ENCODE measurements at places on chromosomes 1 and 21.
A peak's percentile ranks its signal among the peaks of the same experiment; 100 is the strongest.

DNA sequence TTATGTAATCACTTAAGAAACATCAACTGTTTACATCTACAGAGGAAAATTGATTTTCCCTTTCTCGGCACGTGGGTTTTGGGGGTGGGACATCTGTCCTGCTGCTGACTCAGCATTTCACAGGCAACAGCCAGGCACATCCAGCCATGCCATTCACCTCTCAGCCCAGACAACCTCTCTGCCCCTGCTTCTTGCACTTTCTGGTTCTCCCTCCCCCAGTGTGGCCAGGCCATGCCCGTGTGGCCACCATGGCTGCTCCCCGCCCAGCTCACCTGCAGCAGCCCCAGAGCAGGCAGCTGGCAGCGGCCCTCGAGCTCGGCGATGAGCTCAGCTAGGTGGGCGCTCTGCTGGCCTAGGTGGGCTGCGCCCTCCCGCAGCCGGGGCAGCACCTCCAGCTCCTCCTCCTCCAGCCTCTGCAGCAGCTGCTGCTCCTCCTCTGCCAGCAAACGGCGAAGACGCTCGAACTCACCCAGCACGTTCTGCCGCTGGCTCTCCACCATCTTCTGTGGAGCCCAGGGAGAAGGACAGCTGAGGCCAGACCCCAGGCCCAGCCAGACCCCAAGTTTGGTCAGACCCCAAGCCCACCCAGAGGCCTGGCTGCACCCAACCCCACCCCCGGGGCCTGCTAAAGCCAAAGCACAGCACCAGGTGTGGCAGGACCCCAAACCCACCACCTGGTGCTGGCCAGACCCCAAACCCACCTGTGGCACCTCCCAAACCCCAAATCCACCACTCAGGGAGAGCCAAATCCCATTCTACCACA, 5.8 kb downstream of the TRIM11 start:
- DNase-seq, result no peak

GRCh38 chr1:88736633-88737248, 52.7 kb downstream of the PKN2 start:
- DNase-seq, result peak; percentile 62

GRCh38 chr1:221263831-221264767, 384.9 kb downstream of the HLX start:
- DNase-seq, result peak; percentile 95

DNA sequence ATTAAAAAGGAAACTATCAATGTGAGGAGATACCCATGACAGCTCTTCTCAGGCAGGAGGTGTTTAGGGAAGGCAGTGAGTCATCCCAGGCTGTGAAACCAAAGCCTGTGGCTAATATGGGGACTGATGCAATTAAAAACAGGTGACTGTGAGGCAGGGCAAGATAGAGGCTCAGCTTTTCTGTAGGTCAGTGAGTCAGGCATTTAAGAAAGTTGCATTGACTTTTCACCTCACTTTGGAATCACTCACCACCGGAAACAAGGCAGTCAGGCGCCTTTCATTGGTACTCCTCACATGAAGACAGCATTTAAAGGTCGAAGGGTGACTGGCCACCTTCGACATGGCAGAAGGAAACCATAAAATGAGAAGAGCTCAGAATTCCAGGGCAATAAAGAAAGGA, 54.5 kb downstream of the PAPPA2 start:
- no peak for DNase-seq

- DNase-seq, result no peak
These were observed 12.9 kb downstream of the MYOG start for GRCh38 chr1:203072911-203073310.

DNA sequence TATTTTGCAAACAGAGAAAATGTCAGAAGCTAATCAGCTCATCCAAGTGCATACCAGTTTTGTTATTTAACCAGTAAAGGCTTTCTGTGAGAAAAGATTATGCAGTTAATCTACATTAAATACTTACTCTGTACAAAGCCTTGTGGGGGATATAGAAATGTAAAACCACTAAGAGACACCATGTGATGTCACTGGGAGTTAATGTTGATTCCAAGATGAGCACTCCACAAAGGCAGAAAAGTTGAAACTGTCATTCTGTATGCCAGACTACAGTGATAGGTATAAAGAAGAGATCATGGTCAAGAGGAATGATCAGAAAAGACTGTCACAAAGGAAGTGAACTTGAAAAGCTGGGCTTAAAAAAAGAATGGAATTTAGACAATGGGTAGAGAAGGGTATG, 100.3 kb upstream of the SGIP1 start:
- DNase-seq, result no peak

DNA sequence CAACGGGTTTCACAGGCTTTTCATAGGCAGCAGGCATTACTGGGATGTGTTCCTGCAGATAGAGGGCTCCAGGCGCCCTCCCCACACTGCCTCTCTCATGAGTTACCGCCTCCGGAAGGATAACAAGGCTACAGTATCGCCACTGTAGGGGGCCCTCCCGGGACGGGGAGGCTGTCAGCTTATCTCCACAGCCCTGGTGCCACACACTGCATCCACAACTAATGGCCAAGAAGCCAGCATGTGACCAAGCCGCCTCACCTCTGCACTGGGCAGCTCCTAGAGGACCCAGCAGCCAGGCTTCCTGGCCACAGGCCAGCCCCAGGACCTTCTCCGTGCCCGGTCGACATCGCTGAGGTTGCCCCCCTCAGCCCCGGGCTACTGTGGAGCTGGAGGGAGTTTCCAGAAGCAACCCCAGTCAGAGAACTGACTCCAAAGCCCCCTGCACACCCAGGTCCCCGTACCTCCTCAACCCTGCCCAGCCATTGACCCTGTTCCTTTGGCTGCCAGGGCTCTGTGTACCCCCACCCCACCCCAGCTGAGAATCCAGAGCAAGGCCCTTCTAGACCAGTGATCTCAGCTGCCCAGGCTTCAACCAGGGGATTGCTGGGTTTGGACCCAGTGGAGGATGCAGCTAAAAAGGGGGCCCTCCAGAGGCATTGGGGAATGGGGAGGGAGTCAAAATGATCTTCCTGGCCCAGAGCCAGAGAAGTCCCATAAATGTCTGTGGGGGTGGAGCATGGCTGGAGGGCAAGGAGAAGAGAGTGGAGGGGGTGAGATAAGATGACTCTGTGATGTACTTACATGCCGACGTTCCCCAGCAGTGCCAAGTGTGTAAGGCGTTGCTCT, 45.0 kb downstream of the NEK2 start:
- peak; percentile 66 for DNase-seq

DNA sequence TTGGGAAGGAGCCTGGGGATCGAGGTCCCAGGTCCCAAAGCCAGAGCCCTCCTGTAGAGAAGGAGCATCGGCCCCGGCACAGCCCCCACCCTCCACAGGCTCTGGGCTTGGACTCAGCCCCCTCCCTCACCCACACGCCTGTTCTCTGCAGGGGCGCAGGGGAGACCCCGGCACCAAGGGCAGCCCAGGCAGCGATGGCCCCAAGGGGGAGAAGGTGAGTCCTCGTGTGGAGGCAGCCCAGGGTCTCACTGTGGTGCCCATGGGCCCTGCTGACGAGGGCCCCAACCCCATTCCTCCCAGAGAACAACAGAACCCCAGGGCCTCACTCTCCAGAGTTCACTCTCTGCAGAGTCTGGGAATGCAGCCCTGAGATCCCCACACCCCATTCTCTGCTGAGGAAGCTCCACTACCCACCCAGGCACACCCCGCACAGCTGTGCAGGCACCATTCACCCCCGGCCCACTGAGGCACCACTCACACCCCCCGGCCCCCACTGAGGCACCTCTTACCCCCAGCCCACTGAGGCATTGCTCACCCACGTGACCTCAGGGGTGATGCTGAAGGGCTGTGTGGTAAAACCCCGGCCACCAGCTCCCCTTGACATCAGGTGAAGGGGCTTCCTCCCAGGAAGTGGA, 21.8 kb downstream of the COL6A2 start:
- no peak for DNase-seq

DNA sequence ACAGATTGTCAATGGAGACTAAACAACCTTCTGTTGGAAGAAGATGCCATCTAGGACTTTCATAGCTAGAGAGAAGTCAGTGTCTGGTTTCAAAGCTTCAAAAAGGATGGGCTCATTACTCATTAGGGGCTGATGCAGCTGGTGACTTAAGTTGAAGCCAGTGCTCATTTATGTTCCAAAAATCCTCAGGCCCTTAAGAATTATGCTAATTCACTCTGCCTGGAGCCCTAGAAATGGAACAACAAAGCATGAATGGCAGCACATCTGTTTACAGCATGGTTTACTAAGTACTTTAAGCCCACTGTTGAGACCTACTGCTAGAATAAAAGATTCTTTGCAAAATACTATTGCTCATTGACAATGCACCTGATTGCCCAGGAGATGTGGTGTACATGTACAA, 63.7 kb downstream of the TTC3 start:
- no peak for DNase-seq

DNA sequence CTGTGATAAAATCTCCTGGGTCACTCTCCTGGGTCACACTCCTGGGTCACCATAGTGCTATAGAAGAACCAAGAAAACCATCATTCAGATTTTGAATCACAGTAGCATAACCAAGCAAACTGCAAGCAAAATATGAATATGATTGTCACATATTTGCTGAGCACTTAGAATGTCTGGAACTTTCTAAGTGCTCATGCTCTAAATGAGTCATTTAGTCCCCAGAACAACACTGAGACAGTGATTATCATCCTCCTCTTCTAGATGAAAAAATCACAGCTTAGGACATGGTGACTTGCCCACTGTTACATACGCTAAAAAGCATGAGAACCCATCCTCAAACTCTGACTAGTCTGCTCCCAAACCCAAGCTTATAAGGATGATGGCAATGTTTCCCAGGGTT, 39.5 kb upstream of the DDAH1 start:
- no peak for DNase-seq

DNA sequence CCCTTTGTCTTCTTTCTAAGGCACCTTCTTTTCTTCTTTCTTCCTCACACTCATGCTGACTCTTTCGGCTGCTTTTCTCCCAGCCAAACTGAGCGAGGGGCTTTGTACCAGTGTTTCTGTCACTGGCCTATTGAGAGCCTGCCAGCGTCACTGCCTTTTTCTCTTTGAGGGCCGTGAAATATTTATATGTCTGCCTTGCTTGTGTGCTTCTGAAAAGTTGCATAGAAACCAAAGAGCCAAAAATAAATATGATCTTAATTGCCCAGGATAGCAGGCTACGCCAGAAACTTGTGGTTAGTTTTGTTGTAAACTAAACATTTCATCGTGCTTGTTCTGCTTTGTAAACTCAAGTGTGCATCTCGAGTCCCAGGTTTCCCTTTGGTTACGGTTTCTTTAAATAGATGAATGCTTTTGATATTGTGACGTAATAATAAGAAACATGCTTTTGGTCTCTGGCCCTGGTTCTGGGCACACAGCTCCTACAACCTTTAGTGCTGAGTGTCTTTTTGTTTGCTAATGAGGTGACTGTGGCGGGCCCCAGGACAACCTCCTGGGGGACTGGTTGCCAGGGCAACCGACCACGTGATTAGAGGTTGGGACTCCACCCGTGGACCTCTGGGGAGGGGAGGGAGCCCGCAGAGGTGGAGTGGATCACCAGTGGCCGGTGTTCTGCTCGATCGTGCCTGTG, 10.8 kb downstream of the SLC37A1 start:
- peak; percentile 60 for DNase-seq

- no peak for DNase-seq
These were observed 62.2 kb downstream of the NME7 start for GRCh38 chr1:169305356-169305755.

DNA sequence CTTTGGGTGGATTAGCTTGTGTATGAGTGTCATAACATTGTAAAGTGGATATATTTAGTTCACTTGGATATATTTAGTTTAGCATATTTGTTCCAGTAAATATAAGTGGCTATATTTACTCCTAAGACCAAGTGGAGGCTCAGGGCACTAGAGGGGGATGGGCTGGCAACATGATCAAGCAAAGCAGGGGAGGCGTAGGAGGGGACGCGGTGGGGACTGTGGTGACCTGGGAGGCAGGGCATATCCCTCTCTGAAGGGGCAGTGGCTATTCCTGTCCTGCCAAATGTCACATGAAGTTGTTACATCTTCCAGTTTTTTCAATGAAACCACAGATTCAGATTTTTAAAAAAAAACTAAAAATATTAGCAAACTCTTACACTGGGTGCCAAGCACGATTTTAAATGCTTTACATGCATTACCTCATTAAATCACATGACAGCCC, 51.9 kb upstream of the EDN2 start:
- DNase-seq, result no peak

GRCh38 chr1:91552091-91552490, 51.4 kb downstream of the CDC7 start:
- DNase-seq, result no peak

GRCh38 chr1:89472886-89473417, 51.7 kb upstream of the LRRC8B start:
- no peak for DNase-seq

DNA sequence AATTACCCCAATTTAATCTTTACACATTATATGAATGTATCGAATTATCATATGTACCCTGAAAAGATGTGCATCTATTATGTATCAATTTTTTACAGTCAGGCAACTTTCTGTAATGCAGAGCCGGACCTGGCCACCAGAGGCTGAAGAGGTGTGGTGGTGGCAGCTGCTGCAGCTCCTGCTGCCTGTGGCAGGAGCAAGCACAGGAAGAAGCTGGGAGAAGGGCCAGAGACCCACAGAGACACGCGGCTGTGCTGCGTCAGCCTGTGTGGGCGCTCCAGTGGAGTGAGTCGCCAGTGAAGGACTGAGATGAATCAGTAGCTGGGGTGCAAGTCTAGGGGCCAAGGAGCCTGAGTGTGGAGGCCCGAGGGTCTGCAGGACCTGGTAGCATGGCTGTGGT, 74.3 kb upstream of the COG2 start:
- peak; percentile 37 for DNase-seq

DNA sequence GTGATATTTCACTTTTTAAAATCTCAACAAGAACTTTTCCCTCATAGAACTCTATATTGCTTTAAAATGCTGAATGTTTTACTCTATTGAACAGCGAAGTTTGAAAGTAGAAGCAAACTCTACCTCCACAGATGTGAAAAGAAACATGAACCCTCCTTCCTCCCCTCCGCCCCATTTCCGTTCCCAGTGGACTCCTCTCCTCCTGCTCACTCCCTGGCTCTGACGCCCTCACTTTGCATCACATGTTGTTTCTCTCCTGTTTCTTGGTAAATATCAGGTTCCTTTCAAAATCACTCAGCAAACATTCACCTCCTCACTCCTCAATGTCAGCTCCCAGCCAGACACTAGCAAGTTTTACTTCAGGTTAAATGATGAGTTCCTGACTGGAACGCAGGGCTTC, 34.6 kb downstream of the KCNH1 start:
- DNase-seq, result no peak

DNA sequence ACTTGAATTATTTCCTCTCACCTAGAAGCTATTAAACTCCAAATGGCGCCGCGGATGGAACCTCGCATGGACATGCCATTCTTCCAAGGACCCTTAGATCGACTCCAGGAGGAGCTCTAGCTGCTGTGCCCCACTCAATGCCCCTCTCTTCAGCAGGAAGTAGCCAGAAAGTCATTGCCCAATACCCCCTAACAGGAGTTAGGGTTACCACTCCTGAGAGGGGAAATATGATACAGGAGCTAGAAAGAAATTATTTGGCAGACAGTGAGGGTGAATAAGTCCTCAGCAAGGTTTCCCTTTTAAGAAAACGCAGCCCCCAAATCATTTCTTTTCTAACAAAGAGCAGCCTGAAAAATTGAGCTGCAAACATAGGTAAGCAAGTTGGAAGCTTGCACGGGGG, 28.6 kb downstream of the TFB2M start:
- no peak for DNase-seq
